Activated naive CD4-positive, alpha-beta T cell (primary cell): ENCODE measurements at places on chromosomes 6 and 20.

GRCh38 chr6:80287607-80288006 is 181.1 kb downstream of the BCKDHB start:
- no peak for DNase-seq

- no peak for DNase-seq
Measured at GRCh38 chr6:141833001-141833655, 299.6 kb upstream of the GJE1 start.

- DNase-seq = no peak
Measured at GRCh38 chr6:108648191-108648590, 87.5 kb downstream of the FOXO3 start.

DNA sequence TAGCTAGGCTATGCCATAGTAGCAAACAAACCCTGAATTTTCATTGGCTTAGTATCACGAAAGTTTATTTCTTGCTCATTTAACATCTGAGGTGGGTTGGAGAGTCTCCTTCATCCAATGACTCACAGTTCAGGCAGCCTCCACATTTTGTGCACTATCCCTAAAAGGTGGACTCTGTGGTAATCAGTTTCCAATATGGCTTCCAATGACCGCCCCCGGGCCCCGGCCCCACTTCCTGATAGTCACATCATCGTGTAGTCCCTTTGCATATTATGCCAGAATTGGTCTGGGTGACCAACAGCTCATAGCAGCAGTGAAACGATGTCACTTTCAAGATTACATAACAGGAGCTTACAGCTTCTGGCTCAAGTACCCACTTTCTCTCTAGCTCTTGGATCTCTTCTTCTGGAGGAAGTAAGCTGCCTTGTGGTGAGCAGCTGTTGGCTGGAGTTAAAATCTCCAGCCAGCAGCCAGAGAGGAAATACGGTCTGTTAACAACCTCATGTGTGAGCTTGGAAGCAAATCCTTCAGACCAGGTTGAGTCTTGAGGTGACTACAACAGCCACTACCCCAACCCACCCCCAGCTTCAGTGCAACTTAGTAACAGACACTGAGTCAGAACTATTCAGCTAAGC is 7.8 kb downstream of the HCRTR2 start:
- DNase-seq = no peak

GRCh38 chr6:224350-224749 is 67.9 kb upstream of the DUSP22 start:
- DNase-seq = no peak

DNA sequence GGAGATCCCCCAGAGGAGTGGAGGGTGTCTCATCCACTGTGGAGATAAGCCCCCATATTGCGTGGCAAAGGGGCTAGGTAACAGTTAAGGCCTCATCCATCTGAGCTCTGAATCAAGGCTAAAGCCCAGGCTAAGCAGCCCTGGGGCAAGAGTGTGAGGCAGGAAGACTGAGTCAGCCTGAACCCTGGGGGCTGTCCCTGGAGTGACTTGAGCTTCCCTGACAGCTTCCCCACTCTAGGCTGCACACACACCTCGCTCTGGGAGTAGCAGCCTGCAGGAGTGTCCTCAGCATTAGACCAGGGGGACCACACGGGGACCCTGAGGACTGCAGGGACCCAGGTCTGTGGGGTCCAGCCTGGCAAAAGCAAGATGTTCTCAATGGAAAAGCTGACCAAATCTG is 27.9 kb downstream of the UBD start:
- no peak for DNase-seq

GRCh38 chr6:133641104-133641503 is 247.8 kb upstream of the TCF21 start:
- DNase-seq = no peak

DNA sequence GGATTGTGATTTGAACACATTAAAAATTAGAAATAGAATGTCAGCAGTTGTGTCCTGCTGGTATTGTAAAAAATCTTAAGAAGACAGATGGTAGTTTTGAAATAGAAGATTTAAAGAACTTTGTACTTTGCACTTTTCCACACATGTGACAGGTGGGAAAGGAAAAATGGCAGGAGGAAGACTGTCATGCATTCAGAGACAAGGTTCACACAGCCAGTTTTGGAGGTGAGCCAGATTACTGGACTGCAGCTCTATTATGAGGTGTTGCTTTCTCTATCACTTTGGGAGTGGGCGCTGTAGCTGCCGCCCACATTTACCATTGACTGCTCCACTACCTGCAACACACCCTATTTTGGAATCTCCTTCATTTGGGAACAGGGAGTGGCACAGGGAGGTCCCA is 12.1 kb upstream of the NDUFAF4 start:
- no peak for DNase-seq

GRCh38 chr20:24772667-24773066 is 176.4 kb upstream of the CST7 start:
- DNase-seq = no peak

- no peak for DNase-seq
Measured at GRCh38 chr6:130326496-130326895, 39.3 kb upstream of the TMEM200A start.

GRCh38 chr20:22583773-22584521 is 425 bp downstream of the FOXA2 start:
- DNase-seq = no peak

DNA sequence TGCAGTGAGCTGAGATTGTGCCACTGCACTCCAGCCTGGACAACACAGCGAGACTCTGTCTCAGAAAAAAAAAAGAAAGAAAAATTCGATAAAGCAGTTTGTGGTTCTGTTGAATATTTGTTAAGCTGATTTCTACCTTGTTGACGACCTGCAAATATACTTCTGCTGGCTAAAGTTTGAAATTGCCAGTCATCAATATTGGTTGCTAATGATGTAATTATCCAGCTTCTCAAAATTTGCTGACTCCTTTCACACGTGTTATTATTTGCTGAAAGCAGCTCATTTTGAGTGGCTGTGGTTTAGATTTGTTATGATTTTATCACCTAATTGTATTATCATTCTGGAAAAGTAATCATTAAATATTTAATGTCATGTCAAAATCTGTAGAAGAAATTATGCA is 774.3 kb downstream of the QKI start:
- no peak for DNase-seq

GRCh38 chr6:28655164-28655563 is 129.5 kb downstream of the GPX5 start:
- no peak for DNase-seq

GRCh38 chr6:160198606-160199211 is 59.9 kb downstream of the SLC22A2 start:
- DNase-seq = no peak

DNA sequence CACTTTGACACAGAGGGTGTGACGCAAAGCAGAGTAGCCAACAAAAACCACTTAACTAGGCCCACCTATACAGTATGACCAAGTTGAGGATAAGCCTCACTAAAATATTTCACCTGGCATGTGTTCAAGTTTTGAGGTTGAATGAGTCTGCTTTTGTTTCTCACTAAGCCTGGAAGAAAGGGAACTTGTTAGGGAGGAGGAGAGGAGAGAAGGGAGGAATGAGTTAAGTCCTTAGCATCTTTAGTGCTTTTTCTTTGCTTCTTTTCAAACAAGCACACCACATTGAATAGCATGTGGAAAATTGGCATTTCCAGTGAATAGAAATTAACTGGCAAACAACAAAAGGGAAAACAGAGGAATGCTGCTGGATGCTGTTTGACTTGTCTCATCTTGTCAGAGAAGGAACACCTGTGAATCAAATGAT is 461.9 kb downstream of the GJA1 start:
- no peak for DNase-seq

DNA sequence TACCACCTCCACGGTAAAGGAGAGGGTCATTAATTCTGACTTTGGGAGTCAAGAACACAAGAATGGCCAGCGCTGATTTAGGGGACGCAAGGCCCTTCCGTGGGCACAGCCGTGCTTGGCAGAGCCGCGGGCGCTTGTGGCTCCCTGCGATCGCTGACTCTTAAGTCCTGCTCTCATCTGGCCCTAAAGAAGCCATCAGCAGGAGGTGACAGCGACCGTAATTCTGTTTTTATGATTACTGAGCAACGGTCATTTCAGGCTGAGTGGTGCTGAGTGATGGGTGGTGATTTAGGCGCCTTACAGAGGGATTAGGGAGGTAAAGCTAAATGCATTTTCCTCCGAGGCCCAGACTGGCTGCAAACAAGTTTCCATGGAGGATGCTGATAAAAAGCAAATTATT is 364.6 kb upstream of the SULF2 start:
- DNase-seq = no peak

DNA sequence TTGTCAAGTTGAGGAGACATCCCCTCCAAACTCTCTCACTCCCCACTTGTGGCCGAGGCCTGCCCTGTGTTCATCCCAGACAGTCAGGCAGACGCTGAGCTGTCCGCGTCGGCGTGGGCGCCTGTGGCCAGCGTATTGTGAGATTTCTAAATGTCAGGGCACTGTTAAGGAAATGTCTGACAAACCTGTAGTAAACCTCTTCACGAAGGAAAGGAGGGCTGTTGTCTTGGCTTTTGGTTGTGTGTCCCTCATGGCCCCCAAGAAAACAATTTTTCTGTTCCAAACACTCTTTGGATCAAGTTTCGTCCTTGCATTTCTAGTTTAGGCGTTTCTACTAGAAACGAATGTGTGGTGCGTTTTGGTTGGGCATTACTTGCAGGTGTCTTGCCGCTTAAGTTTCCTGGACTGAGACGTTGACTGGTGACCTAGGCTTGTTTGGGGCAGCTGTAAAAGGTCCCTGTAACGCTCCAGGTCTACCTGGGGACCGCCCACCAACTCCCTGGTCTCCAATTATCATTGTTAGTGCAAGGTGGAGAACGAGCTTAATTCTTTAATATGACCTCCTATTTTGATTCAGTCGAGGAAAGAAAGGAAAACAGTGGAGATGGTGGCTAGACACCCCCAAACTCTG is 8.7 kb upstream of the POU3F2 start:
- no peak for DNase-seq

GRCh38 chr6:118620202-118620601 is 31.2 kb downstream of the CEP85L start:
- DNase-seq = no peak

DNA sequence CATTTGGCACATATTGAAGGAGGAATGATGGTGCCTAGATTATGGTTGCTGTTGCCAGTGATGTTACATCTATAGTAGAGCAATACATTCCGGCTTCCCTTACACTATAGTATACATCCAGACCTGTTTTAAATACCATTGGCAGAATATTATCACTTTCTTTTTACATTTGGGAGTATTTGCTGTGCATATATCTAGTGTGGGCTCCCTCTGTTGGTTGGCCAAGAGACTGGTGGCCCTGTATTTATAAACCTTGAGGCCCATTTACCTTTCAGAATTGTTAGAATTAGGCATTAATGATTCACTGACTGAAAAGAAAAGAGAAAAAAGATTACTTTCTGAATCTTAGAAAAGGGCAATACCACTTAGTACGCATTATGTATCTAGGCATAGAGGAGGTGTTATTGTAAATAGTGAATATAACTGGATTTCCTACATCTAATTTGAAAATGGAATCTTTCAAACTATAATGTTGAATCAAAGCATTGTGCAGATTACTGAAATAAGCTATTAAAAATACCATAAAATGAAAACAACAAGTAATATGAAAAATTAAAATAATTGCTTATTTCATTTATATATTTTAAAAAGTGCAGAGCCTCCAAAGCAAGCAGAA is 628.8 kb upstream of the MAN1A1 start:
- no peak for DNase-seq

- no peak for DNase-seq
Measured at GRCh38 chr20:33280000-33280680, 2.9 kb upstream of the BPIFB1 start.

GRCh38 chr6:82955841-82956240 is 109.8 kb downstream of the UBE3D start:
- DNase-seq = no peak

GRCh38 chr20:2794866-2795447 is 5.5 kb downstream of the CPXM1 start:
- DNase-seq = no peak

DNA sequence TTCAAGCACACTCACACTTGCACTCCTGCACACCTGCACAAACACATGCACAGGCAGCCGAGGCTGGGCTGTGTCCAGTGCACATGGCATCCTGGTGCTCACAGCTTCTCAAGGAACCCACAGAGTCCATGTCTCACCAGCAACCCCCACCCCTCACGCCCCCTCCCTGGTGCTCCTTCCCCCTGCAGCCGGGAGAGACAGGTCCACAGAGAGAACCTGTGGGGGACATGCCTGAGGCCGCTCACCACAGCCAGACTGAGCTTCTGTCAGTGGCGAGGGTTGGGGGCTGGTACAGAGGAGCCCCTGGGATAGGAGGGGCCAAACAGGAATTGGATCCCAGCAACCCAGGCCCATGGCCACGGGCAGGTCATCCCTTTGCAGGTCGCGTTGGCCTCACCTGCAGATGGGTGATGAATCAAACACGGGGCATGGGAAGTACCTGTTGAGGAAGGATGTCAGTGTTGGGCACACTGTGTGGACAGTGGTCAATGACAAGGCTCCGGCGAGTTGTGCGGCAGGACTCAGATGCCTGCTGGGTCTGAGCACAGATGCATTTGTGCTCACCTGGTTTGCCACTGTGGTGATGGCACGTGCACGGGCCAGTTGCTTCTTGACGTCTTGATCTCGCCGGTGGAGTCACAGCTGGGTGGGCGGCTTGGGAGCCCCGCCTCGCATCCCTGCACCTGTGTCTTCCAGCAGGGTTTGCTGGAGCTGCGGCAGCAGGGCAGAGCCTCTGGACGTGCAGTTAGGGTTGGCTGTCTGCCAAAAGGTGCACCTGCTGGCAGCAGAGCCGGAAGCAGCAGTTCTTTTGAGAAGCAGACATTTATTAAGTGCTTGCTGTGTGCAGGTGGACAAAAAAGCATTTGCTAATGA is 113.0 kb downstream of the ERMARD start:
- DNase-seq = no peak

DNA sequence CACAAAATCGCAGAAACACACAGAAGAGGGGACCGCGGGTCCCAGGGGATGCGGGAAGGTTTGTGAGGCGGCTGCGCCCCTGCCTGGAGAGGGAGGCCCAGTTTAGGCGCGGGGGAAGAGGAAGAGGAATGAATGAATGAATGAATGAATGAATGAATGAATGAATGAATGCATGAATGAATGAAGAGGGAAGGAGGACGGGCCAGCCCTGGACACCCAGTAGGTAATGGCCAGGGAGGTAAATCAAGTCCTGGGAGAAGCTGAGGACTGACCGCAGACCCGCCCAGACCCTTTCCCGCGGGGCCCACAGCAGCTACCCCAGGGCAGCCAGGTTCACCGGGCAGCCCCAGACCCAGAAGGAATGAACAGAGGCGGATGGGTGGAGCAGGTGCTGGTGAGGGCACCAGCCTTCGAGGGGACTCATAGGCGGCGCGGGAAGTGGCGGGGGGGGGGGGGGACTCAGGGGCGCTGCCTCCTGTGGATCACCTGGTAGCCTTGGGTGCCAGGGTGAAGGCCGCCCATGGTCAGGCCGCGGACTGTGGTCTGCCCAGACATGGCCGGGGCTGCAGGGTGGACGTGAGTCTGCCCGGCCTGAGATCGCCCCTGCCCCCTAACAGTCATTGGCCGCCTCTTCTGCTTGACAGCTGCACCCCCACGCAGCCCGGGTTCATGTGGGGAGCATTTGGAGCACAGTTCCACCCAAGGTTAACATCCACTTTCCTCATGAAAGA is 192.0 kb upstream of the PDE10A start:
- DNase-seq = no peak

GRCh38 chr20:2130683-2131082 is 29.1 kb downstream of the STK35 start:
- DNase-seq = no peak
